ENCODE measurements at places on chromosomes 11 and 22. TPM values are rescaled to one million over a fixed set of nuclear protein-coding genes. Genes with fewer than 3 reads are reported as not detected.

DNA sequence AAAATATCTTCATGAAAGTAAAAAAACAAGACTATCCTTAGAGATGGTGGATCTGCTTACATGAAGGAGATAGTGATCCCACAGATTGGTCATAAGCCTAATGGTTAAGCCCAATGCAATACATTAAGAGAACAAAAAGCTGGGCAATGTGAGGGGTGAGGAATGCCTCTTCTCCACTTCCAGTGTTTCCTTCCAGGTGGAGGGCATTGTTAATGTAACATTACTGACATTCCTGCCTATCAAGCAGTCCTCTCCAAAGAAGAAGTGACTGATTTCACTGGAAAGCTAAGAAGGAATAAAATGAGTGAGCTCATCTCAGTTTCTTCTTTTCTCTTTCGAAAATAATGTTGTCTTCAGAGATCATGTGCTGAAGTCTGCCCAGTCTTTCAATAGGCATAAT, 207.8 kb downstream of the RAB38 start:
- no peaks in the 10 kb centered on the region for H3K27me3 ChIP-seq
- H3K4me1 ChIP-seq, result peaks cover 3% of the 10 kb centered on the region
- H3K36me3 ChIP-seq, result no peaks in the 10 kb centered on the region
- no peak overlapping the region for H3K27ac ChIP-seq
- DNase-seq, result no peak
- no peak overlapping the region for H3K4me3 ChIP-seq

- H3K36me3 ChIP-seq, result no peaks in the 10 kb centered on the region
- DNase-seq, result no peak
- H3K27me3 ChIP-seq, result peaks cover 19% of the 10 kb centered on the region
Observed at GRCh38 chr11:69750875-69751597, 24.1 kb downstream of the FGF4 start.

The GLYAT gene
- not detected for total RNA-seq

The RNF169 gene
- total RNA-seq, result 15.3 TPM

- peaks cover 68% of the 10 kb centered on the region for H3K36me3 ChIP-seq
- peak; percentile 85 for DNase-seq
- no peak overlapping the region for H3K4me3 ChIP-seq
- no peaks in the 10 kb centered on the region for H3K27me3 ChIP-seq
Observed at GRCh38 chr11:77879218-77879617, 58.3 kb downstream of the AAMDC start.

GRCh38 chr11:102421261-102421660, 31.3 kb downstream of the TMEM123 start:
- H3K27me3 ChIP-seq, result no peaks in the 10 kb centered on the region
- peak overlapping the region; percentile 79 for H3K27ac ChIP-seq
- H3K4me1 ChIP-seq, result peaks cover 18% of the 10 kb centered on the region
- DNase-seq, result peak; percentile 89
- H3K36me3 ChIP-seq, result no peaks in the 10 kb centered on the region
- H3K4me3 ChIP-seq, result no peak overlapping the region

DNA sequence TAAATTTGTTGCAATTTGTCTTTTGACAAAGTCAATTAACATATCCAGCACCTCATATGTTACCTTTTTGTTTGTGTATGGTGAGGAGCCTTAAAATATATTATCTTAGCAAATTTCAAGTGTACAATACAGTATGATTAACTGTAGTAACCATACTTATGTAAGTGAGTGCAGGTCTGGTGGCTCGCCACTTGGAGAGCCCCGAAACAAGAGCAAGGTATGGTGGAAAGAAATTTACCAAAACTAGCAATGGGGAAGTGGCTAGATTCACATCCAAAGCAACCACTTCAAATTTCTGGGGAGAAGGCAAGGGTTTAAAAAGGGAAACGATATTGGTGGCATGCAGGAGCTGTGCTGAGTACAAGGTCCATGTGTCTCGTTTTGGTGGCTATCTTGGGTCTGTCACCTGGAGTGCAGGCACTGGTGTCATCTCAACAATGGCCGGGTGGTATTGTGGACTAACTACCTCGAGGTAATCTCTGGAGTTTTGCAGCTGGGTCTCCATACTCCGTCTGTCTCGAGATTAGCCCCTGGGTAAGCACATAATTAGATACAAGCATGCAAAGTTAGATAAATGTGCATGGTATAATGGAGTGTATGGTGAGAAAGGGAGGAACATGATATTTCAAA, 8.2 kb upstream of the FNBP4 start:
- H3K4me3 ChIP-seq, result no peak overlapping the region
- peaks cover 28% of the 10 kb centered on the region for H3K36me3 ChIP-seq
- H3K27me3 ChIP-seq, result no peaks in the 10 kb centered on the region
- H3K4me1 ChIP-seq, result no peaks in the 10 kb centered on the region
- no peak overlapping the region for H3K27ac ChIP-seq

DNA sequence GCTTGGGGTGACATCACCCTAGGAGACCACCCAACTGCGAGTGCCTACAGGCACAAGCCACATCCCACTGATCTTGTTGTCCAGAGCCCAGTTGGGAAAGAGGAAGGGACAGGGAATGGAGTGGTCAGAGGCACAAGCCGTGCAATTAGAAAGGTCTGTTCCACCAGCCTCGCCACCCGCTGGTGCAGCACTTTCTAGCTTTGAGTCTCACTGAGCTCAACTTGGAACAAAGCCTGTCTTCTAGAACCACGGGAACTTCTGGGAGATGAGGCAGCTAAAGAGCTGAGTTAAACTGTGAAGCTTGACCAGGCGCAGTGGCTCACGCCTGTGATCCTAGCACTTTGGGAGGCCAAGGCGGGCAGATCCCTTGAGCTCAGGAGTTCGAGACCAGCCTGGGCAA, 29.3 kb downstream of the TPBGL start:
- no peak overlapping the region for H3K27ac ChIP-seq
- no peak overlapping the region for H3K4me3 ChIP-seq
- no peaks in the 10 kb centered on the region for H3K27me3 ChIP-seq
- no peak for DNase-seq
- peaks cover 40% of the 10 kb centered on the region for H3K36me3 ChIP-seq

DNA sequence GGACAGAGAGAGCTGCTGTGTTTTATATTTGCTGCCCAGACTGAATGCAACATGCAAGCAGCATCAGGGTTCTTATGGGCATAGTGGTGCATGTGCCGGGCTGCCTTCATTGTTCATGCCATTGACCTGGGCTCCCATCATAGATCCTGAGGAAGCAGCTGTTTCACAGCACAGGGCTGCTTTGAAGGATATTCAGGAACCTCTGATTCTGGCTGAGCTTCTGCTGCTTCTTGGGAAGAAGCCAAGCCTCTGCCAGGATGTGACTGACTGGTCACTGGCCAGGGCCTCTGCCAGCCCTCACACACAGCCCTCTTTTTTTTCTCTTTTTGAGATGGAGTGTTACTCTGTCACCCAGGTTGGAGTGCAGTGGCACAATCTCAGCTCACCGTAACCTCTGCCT, 43.3 kb downstream of the CYB5R2 start:
- H3K27ac ChIP-seq, result no peak overlapping the region
- peaks cover 2% of the 10 kb centered on the region for H3K4me1 ChIP-seq
- DNase-seq, result no peak
- peaks cover 58% of the 10 kb centered on the region for H3K36me3 ChIP-seq
- H3K27me3 ChIP-seq, result no peaks in the 10 kb centered on the region
